HFF-Myc (cell line): ENCODE measurements at places on chromosomes 13 and 19.
A peak's percentile ranks its signal among the peaks of the same experiment; 100 is the strongest.

DNA sequence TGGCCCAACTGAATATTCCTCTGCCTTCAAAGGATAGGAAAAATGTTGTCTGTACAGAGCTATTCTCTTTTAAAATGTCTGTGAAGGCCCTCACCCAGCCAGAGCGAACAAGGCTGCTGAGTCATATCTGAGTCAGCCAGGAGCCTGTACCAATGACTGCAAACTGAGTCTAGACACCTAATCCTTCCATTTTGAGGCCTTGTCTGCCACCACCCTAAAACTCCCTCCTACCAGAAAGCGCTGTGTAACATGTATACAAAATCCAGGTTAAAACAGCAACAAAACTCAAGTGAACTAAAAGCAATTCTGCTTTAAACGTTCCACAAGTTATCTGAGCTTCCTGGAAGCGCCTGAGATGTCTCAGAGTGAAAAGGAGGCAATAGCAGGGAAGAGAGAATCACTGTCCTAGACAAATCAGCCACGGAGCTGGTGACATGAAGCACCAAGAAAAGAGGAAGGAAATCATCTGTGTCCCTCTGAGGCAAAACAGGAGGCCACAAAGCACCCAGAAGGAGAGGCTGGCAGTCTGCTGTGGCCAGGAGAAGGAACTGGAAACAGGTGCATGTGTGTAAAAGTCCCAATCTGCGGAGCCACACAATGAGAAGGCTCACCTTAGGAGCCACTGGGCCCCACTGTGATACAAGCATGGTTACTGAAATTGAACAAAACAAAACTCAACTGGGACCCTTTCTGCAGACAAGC, 10.2 kb downstream of the DHRS12 start:
- DNase-seq: peak; percentile 42

- DNase-seq: no peak
Measured at GRCh38 chr19:48481846-48482639, 12.9 kb downstream of the CYTH2 start.

- DNase-seq: no peak
Measured at GRCh38 chr19:47542030-47542475, 27.2 kb upstream of the NAPA start.

DNA sequence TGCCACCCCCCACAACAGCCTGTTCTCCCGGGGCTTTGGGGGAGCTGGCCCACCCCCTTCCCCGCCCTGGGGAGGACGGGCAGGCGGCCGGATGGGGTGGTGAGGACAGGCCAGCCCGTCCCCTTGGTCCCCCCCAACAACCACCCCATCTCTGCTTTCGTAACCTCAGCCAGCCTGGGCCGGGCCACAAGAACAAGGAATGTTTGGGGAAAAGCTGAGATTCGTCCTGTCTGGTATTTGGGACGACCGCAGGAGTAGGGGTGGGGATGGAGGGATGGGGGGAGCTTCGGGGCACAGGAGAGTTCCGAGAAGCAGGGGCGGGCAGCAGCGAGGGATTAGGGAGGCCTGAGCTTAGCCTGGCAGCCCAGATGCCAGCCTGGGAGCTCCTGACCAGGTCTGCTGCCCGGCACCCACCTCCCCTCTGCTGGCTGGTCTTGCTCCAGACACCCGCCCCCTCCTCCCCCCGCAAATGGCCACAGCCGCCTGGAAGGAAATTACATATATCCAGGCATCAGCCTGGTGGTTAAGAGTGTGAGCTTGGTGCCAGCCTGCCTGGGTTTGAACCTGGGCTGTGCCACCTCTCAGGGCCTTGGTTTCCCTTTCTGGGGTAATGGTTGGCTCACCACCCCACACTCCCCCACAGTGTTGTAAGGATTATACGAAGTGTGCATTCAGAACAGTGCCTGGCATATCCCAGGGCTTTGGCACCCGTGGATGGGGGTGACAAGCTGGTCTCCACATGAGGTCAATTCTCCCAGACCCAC, at the start of gene PODNL1:
Gene PODNL1 (minus strand): TSS at position 117 of the 764 bp plus-strand sequence. CDS start 236 bp downstream, outside the sequence.
- peak; percentile 25 for DNase-seq

- no peak for DNase-seq
Measured at GRCh38 chr13:43731296-43731695, 55.5 kb downstream of the ENOX1 start.

GRCh38 chr19:57813919-57814504, 701 bp downstream of the ZNF552 start:
- DNase-seq: no peak
